ENCODE measurements at places on chromosomes 6 and 20.
A peak's percentile ranks its signal among the peaks of the same experiment; 100 is the strongest.

GRCh38 chr6:75436869-75437268 lies 56.7 kb downstream of the FILIP1 start:
- no peak for DNase-seq

DNA sequence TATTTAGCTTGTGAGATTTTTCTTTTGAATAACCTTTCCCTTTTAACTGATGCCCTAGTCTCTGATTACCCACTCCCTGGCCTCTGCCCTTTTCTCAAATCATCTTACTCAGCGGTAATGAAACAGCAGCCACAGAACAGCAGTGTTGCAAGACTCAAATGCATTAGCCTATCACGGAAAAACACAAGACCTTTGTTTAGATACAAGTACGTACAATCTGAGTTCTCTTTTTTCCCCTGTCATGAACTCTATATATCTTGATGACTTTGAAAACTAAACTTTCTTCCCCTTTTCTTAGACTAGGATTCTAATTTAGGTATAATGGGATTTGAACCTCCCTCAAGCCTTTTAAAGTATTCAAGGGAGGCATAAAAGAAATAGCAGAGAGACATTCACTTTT lies 1034.9 kb downstream of the EYS start:
- peak; percentile 44 for DNase-seq

DNA sequence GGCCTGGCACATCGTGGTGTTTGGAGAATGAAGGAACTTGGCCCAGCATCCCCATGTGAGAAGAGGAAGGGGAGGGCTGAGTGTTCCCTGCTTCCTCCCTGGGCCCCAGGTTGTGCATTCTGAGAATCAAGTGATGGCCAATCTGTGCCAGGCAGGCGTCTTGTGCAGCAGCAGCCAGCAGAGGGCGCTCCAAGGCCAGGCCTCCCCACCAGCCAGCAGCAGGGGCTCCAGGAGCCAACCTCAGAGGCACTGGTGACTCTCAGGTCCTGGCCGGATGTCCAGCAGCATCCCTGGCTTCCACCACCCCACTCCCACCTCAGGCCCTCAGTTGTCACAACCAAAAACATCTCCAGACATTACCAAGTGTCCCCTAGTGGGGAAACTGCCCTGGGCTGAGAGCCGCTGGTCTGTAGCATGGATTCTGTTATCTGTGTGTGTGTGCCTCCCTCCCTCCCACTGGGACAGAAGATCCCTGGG lies 192.0 kb downstream of the PREX1 start:
- peak; percentile 41 for DNase-seq

GRCh38 chr6:81801489-81801888 lies 49.0 kb upstream of the TENT5A start:
- no peak for DNase-seq

DNA sequence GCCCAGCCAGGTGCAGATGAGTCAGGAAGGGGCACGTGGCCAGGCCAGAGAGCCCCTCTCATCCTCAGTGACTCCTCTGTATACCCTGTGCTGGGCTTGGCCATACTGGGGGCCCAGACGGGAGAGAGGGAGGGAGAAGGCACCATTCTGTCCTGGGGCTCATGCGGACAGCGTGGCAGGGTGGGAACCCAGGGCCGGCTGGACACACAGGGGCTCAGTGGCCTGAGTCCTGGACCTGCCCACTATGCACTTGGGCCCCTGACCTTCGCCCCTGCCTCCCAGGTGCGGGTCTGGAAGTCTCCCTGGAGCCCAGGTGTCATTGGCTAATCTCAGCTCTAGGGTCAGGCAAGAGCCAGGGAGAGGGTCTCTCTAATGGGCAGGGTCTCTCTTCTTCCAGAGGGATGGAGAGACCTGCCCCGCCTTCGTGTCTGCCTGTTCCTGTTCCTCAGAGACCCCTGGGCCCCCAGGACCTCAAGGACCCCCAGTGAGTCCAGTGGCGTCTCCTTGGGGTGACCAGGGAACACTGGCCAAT lies 27.7 kb downstream of the COL20A1 start:
- no peak for DNase-seq

GRCh38 chr6:136404627-136405419 lies 115.2 kb upstream of the BCLAF1 start:
- DNase-seq: no peak

DNA sequence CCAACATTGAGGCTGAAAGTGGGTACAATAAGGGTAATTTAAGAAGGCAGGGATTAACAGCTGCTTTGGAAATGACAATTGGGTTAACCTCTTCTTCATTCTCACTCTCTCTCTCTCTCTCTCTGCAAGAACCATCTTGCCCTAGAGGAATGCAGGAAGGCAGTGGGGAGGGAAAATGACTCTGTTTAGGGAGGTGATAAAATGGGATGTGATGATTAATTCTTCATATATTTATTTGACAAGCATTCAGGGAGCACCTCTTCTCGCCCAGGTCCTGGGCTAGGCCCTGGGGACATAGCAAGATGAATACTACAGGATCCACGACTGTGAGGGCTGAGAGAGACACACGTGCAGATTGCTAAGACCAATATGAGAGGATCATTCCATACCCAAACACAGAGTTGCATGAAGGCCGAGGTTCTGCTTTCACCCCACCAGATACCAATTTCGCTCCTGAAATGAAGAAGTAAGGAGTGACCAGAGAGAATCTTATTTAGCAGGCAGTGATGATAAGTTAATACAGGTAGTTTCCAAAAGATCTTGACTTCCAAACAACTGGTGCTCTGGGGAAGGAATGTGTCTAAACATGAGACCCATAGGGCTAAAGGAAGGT lies 13.3 kb upstream of the PTPN1 start:
- DNase-seq: no peak

Data from iris pigment epithelial cell (primary cell).